ENCODE measurements at places on chromosomes 1 and 21. TPM values are rescaled to one million over a fixed set of nuclear protein-coding genes. Genes with fewer than 3 reads are reported as not detected.

SLC9C2 gene
- not detected for total RNA-seq

SOD1 gene
- total RNA-seq = 183 TPM

- no peak overlapping the region for H3K4me3 ChIP-seq
- no peak for DNase-seq
Observed at GRCh38 chr1:241271427-241271826, 85.6 kb downstream of the RGS7 start.

DNA sequence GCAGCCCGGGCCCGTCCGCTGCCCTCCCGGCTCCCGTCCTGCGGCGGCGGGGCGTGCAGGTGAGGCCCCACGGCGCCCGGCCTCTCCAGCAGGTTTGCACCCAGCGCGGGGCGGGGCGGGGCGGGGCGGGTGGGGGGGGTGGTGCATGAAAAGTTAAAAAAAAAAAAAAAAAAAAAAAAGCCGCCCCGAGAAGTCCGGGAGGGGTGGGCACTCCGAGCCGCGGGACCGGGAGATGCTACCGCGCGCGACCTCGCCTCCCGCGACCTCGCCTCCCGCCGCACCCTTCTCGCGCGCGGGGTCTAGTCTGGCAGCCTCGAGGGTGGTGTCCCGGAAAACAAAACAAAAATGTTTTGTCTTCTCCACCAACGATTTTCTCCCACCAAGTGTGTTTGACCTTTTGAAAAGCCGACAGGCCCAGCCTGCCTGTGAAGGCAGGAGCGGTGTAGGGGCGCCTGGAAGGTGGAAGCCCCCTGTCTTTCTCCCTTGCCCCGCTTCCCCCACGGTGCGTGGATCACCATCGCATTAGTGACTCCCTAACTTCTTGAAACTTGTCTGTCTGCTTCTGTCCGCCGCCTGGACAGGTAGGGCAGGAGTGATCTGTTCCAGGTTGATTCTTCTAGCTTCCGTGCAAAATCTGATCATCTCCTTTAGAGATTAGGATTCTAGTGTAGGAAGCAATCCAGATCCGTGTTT lies 569 bp downstream of the RCAN3 start:
- H3K27ac ChIP-seq = no peak overlapping the region
- H3K36me3 ChIP-seq = no peaks in the 10 kb centered on the region
- H3K27me3 ChIP-seq = peaks cover 31% of the 10 kb centered on the region
- DNase-seq = peak; percentile 42
- peak overlapping the region; percentile 81 for H3K4me3 ChIP-seq
- peaks cover 17% of the 10 kb centered on the region for H3K4me1 ChIP-seq

DNA sequence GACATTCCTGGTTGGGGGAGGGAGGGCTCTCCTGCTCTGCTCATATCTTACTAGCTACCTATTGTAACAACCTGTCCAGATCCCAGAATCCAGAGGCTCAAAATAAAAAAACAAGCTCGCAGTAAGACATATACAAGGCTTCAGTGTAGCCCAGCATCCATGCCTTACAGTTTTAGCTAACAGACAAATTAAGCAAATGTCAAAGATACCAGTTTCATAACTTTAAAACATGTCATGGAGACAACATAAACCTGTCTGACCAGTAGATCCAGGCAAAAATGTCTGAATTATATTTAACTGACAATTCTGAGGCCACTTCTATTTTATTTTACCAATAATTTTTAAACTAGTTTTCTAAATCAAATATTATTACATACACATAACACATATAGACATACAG lies 167.7 kb upstream of the TNR start:
- DNase-seq = no peak
- peaks cover 6% of the 10 kb centered on the region for H3K4me1 ChIP-seq

- no peak overlapping the region for H3K27ac ChIP-seq
- no peaks in the 10 kb centered on the region for H3K27me3 ChIP-seq
- no peaks in the 10 kb centered on the region for H3K36me3 ChIP-seq
- DNase-seq = peak; percentile 46
- H3K4me3 ChIP-seq = no peak overlapping the region
Observed at GRCh38 chr1:98991127-98992012, 13.3 kb downstream of the PLPPR5 start.

GRCh38 chr1:63983391-63984256 lies 209.8 kb downstream of the ROR1 start:
- no peak overlapping the region for H3K4me3 ChIP-seq
- no peak overlapping the region for H3K27ac ChIP-seq
- H3K36me3 ChIP-seq = no peaks in the 10 kb centered on the region
- no peak for DNase-seq
- peaks cover 5% of the 10 kb centered on the region for H3K4me1 ChIP-seq

DNA sequence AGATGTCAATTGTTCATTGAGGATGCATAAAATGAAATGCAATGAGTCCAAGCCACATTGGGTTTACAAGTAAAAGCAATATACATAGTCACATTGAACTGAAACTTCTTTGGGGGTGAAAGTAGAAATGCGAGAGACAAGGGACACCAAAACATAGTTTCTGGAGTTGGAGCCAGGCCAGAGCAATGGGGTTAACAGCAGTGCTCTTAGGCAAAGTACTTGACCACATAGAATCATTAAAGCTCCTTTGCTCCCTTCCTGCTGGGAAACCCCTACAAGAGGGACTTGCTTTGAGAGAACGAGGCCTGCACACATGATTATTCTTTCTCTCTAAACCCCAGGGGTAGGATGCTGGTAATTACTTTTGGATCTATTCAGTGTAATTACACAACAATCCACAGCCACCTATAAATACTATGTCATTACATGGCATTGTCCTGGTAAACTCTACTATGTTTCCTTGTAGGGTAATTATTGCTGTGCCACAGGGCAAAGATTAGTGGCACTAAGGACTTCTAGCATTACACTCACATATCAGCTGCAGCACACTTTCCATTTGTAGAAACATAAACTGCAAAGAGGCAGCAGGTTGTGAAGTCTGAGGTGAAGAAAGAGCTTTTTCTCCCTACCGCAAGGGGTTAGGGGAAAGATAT lies 421.6 kb upstream of the PBX1 start:
- peak; percentile 22 for DNase-seq
- H3K36me3 ChIP-seq = no peaks in the 10 kb centered on the region
- H3K4me1 ChIP-seq = peaks cover 10% of the 10 kb centered on the region
- no peaks in the 10 kb centered on the region for H3K27me3 ChIP-seq

DNA sequence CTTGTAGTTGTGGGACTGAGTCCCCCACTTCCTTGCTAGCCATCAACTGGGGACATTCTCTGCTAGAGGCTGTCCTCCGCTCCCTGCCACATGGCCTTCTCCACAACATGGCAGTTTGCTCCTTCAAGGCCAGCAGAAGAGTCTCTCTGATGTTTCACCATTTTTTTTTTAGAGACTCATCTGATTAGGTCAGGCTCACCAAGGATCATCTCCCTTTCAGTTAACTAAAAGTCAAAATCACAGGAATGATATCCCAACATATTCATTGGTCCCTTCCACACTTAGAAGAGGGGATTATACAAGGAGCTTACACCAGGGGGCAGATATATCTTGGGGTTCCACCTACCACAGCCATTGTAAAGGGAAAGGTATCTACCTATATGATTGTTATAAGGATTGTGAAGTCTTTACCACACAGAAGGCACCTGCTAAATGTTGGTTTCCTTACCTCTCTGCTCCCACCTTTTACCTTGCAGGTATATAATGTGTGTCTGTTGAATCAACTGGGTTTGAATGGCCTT lies 23.3 kb downstream of the RIMKLA start:
- DNase-seq = no peak
- no peaks in the 10 kb centered on the region for H3K4me1 ChIP-seq
- H3K27me3 ChIP-seq = no peaks in the 10 kb centered on the region
- no peaks in the 10 kb centered on the region for H3K36me3 ChIP-seq
- H3K4me3 ChIP-seq = no peak overlapping the region

DNA sequence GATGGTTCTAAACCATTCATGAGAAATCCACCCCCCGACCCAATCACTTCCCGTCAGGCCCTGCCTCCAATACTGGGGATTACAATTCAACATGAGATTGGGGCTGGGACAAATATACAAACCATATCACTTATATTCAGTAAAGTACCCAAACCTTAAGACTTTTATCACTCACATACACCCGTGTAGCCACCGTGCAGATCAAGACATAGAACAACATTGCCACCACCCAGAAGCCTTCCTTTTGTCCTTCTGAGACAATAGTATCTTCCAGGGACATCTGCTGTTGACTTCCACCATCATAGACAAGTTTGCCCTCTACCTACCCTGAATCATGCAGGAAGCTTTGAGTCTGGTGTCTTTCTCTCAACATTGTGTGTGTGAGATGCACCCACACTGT lies 37.5 kb downstream of the CLIC6 start:
- DNase-seq = no peak
- H3K27ac ChIP-seq = no peak overlapping the region
- H3K4me3 ChIP-seq = no peak overlapping the region
- H3K27me3 ChIP-seq = no peaks in the 10 kb centered on the region
- no peaks in the 10 kb centered on the region for H3K4me1 ChIP-seq

DNA sequence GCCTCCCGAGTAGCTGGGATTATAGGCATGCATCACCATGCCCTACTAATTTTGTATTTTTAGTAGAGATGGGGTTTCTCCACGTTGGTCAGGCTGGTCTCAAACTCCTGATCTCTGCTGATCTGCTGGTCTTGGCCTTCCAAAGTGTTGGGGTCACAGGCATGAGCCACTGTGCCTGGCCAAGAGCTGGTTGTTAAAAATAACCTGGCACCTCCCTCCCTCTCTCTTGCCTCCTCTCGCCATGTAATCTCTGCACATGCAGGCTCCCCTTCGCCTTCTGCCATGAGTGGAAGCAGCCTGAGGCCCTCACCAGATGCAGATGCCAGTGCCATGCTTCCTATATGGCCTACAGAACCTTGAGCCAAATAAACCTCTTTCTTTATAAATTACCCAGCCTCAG lies 74.7 kb upstream of the TLR5 start:
- H3K4me1 ChIP-seq = peaks cover 10% of the 10 kb centered on the region
- H3K4me3 ChIP-seq = no peak overlapping the region
- H3K36me3 ChIP-seq = no peaks in the 10 kb centered on the region
- no peaks in the 10 kb centered on the region for H3K27me3 ChIP-seq

GRCh38 chr1:246878551-246878950 lies 53.2 kb downstream of the AHCTF1 start:
- no peaks in the 10 kb centered on the region for H3K27me3 ChIP-seq
- no peak overlapping the region for H3K27ac ChIP-seq
- no peaks in the 10 kb centered on the region for H3K36me3 ChIP-seq
- H3K4me3 ChIP-seq = no peak overlapping the region
- DNase-seq = no peak
- no peaks in the 10 kb centered on the region for H3K4me1 ChIP-seq

- no peak overlapping the region for H3K4me3 ChIP-seq
- H3K36me3 ChIP-seq = no peaks in the 10 kb centered on the region
- no peak for DNase-seq
- H3K27ac ChIP-seq = no peak overlapping the region
- no peaks in the 10 kb centered on the region for H3K27me3 ChIP-seq
Observed at GRCh38 chr1:54864460-54865208, 22.4 kb downstream of the DHCR24 start.

DNA sequence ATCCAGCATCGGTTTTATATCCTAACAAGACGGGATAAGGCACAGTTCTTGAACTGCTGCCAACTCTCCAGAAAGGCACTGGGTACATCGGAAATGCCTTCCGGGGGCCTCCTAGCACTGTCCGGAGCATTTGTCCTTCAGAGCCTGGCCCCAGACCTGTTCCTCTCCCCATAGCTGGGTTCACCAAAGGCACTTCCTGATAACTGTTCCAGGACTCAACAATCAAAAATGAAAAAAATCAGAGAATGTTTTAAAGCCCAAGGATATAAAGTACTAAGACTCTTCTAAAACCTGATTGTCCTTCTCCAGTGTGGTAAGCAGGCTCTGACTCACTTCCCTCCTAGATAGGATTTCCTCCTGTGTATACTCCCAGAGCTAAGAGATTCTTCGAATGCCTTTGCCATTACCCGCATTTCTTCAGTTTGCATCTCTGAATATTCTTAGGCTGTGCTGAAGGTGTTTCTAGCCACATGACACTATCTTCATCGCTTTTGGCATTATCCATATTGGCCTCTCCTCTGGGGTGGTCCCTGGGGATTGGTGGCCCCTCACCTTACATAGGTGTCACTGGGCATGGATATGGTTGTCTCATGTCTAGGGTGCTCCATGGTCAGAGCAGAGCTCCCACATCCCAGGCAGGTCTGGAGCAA lies 112.9 kb downstream of the ZBTB18 start:
- H3K27me3 ChIP-seq = no peaks in the 10 kb centered on the region
- no peak overlapping the region for H3K27ac ChIP-seq
- H3K4me1 ChIP-seq = no peaks in the 10 kb centered on the region
- DNase-seq = no peak
- H3K4me3 ChIP-seq = no peak overlapping the region

- no peak overlapping the region for H3K4me3 ChIP-seq
- H3K27ac ChIP-seq = no peak overlapping the region
- DNase-seq = no peak
- no peaks in the 10 kb centered on the region for H3K27me3 ChIP-seq
- no peaks in the 10 kb centered on the region for H3K4me1 ChIP-seq
- H3K36me3 ChIP-seq = no peaks in the 10 kb centered on the region
Observed at GRCh38 chr1:70667494-70668170, 256.6 kb downstream of the CTH start.

DNA sequence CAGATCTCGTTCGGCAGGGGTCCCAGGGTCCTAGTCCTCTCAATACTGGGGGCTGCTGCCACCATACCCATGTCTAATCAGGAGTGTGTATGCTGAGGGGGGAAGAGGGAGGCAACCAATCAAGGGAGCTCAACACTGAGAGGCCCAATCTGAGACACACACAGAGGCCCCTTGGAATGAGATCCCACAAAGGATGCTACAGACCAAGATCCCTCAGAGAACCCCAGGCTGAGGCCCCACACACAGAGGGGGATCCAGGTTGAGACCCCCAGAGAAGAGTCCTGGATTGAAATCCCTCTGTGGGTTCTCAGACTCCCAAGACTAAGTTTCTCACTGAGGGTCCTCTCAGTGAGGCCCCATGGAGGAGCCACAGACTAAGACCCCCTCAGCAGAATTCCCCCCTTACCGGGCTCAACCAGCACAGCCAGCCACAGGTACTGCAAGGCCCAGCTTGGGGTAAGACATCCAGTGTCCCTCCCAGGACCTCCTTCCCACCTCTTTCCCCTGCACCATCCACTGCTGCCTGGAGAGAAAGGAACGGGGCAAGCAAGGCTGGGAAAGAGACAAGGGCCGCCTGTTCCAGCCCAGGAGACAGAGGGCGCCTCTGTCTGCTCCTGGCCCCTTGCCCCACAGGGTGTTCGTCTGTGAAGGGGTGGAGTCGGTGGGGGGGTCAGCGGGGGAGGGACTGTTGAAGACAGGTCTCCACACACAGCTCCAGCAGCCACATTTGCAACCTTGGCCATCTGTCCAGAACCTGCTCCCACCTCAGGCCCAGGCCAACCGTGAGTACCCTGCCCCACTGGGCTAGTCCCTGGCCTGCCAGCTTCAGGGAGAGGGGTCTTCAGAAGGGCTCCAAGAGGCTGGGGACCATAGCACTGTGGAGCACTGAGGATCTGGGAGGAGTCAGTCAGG lies at the start of gene S100A1:
S100A1 (plus strand) TSS at position 720 of the 912 bp plus-strand sequence. CDS start 2,088 bp downstream, outside the sequence.
- no peak for DNase-seq
- peak within 1 kb of the TSS; percentile 50 for H3K4me3 ChIP-seq

- no peaks in the 10 kb centered on the region for H3K27me3 ChIP-seq
- H3K4me3 ChIP-seq = no peak overlapping the region
- no peak overlapping the region for H3K27ac ChIP-seq
- peaks cover 31% of the 10 kb centered on the region for H3K4me1 ChIP-seq
Observed at GRCh38 chr1:169103002-169103401, 3.5 kb upstream of the ATP1B1 start.

Data from neural progenitor cell (in vitro differentiated cells).